ENCODE measurements at places on chromosomes 16 and 17.

GRCh38 chr17:71975331-71975801 lies 145.5 kb upstream of the SOX9 start:
- DNase-seq = no peak

- no peak for DNase-seq
Observed at GRCh38 chr17:81453712-81454111, 58.5 kb downstream of the BAHCC1 start.

- DNase-seq = no peak
Observed at GRCh38 chr17:13004336-13004735, 13.5 kb downstream of the ELAC2 start.

- DNase-seq = no peak
Observed at GRCh38 chr16:50279504-50279865, 13.1 kb downstream of the ADCY7 start.

DNA sequence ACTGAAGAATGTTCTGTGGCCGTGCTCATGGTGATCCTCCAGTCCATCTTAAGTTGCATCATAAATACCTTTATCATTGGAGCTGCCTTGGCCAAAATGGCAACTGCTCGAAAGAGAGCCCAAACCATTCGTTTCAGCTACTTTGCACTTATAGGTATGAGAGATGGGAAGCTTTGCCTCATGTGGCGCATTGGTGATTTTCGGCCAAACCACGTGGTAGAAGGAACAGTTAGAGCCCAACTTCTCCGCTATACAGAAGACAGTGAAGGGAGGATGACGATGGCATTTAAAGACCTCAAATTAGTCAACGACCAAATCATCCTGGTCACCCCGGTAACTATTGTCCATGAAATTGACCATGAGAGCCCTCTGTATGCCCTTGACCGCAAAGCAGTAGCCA lies 36.8 kb upstream of the KCNJ2 start:
- no peak for DNase-seq

- no peak for DNase-seq
Observed at GRCh38 chr17:28317099-28317965, 1.7 kb upstream of the TMEM97 start.

DNA sequence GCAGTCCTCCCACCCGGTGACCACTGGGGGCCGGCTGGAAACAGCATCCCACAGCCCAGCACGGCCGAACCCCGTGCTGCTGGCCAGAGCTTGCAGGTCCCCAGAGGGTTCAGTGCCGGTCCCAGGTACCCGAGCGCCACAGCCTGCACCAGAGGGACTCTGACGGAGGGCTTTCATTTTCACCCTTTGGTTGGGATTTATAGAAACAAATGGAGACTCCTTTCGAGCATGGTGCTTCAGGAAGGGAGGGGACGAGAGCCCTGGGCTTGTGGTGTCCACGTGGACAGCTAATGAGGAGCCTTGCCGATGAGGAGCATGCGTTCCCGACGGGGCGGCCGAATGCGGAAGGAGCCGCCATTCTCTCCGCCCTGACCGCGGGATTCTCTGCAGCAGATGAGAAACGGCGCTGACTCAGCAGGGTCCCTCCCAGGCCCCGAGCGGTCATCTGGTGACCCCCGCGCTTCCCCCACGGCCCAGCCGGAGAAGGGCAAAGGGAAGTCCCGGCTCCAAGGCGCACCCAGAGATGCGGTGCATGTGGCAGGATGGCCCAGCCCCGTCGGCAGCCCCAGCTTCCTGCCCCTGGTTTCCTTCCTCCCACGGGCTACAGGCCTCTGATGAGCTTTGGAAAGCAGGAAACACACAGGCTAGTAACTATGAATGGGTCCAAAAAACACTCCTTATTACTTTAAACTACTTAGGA lies 9.8 kb downstream of the SLC38A10 start:
- peak; percentile 14 for DNase-seq

DNA sequence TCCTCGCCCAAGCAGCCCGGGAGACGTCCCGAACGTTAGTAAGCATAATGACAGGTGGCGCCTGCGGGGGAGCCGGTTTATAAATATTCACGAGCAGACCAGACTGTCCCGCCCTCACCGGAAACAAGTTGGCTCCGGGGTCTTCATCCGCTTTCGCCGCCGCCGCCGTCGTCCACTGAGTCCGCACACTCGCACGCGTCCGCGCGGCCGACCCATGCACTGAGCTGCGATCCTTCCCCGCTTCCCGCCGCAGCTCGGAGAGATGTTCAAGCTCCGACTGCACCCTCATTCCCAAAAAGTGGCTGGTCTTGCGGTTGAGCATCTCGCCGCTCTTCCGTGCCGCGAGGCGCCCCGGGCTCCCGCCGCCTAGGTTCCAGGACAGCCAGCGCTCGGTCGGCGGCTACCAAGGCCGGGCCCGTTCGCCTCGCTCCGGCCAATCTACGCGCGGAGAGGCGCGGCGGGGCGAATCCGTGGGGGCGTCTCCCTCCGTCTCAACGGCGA lies 385 bp downstream of the CFAP119 start:
- peak; percentile 33 for DNase-seq

DNA sequence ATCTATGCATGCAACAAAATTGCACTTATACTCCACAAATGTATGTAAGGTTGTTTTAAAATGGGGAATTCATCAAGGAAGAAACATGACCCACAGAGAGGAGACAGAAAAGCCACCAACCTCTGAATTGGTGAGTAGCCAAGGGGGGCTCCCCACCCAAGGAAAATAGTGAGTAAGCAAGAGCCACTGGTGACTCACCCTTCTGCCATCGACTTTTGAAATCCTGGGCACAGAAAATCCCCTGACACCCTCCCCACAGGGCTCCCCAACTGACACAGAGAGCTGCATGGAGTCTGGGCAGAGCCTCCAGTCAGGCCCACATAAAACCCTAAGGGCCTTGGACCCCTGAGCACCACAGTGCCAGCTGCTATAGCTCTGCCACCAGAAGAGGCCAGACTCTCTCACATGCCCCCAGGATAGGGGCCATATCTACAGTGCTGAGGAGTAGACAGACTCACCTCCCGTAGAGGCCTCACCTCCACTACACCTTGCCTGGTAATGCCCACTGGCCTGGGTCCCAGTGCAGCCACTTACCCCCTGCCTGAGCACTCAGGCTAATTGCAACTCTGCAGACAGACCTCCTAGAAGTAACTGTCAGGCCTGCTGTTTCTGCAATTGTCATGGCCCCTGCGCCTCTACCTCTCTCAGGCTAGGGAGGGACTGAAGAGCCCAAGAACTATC lies 244.7 kb upstream of the WSB1 start:
- no peak for DNase-seq

- DNase-seq = no peak
Observed at GRCh38 chr17:61124562-61124961, 275.1 kb upstream of the TBX2 start.

DNA sequence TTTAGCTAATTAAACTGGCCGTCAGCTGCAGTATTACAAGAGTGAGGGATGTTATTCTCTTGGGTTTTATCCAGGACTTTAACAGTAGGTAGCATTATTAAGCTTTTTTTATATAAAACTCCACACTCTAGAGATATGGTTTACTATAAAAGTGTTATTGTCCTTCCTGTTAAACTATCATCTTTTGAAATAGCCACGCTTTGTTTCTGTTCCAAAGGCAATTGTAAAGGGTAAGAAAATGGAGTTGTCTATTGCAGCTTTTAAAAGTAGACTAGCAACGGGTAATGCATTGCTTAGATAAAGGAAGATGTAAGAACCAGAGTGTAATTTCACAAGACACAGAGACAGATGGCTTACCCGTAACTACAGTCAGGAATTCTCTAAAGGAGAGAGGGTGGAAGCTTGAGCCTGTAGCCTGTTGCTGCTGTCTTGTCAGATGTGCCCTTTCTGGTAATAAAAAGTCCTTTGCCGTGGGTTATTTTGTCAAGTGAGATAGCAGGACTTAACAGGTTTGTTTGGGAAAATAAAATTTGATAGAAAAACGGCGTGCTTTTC lies 56.4 kb downstream of the WWOX start:
- DNase-seq = no peak

DNA sequence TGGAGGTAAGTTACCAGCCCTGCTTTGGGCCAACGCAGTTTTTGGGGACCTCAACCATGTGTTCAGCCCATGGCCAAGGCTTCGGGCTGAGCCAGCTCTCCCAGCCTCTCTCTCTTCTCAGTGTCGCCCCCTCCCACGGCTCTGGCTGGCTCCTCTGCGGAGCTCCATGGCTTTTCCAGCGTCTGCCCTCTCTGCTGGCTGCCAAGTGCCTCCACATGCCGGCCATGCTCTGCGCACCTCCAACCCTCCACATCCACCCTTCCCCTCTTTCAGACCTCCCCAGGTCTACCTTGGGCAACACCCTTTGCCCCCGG lies 23.2 kb downstream of the COTL1 start:
- DNase-seq = no peak

- DNase-seq = no peak
Observed at GRCh38 chr17:57707892-57708291, 37.2 kb downstream of the CCDC182 start.

- DNase-seq = no peak
Observed at GRCh38 chr17:79784353-79785016, 6.5 kb downstream of the CBX2 start.

- no peak for DNase-seq
Observed at GRCh38 chr17:56047331-56047730, 105.9 kb upstream of the ANKFN1 start.

DNA sequence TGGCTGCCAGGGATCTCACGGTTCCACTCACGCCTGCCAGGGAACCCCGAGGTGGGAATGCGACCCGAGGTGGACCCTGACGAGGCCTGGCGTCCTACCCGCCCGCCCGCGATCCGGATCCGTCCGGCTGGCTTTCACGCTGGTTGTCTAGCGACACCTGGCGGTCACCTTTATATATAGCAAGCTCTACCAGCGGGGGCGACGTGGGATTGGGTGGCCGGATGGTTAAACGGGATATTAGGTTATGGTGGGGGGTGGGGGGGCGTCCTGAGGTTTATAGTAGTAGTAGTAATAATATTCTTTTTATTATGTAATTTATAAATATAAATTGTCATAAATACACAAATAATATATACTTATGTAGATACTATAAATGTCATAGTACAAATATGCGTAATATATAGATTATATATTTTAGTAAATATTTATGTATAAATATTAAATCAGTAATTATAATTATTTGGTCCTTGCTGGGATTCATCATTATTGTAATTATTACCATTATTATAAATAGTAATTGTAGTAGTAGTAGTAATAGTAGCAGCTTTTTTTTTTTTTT lies 136.9 kb downstream of the KCNJ12 start:
- DNase-seq = peak; percentile 59

GRCh38 chr17:82881324-82881823 lies 41.6 kb upstream of the ZNF750 start:
- DNase-seq = no peak

GRCh38 chr17:72619976-72620650 lies 472.4 kb downstream of the SLC39A11 start:
- no peak for DNase-seq

DNA sequence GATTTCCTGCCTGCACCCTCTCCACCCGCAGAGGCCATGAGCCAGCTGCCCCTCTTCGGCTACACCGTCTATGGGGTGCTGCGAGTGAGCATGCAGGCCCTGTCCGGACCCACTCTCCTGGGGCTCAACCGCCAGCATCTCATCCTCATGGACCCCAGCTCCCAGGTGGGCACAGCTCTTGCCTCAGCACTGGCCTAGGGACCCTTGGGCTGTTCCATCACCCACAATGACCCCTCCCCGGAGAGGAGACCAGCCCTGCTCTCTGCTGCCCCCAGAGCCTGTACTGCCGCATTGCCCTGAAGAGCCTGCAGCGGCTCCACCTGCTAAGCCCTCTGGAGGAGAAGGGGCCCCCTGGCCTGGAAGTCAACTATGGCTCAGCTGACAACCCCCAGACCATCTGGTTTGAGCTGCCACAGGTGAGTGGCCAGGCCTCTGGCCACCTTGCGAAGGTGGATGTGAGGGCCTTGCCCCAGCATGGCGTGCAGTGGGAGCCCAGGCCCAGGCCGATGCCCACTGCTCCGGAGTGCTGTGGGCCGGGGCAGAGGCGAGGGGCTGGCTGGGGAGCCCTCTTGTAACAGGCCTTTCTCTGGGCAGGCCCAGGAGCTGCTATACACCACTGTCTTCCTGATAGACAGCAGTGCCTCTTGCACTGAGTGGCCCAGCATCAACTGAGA lies 7.3 kb upstream of the SMIM5 start:
- DNase-seq = no peak

- no peak for DNase-seq
Observed at GRCh38 chr16:9836118-9836736, 346.0 kb downstream of the GRIN2A start.

GRCh38 chr17:17051380-17051779 lies 9.1 kb downstream of the MPRIP start:
- no peak for DNase-seq

GRCh38 chr17:49971199-49971847 lies 2.3 kb downstream of the DLX4 start:
- no peak for DNase-seq

DNA sequence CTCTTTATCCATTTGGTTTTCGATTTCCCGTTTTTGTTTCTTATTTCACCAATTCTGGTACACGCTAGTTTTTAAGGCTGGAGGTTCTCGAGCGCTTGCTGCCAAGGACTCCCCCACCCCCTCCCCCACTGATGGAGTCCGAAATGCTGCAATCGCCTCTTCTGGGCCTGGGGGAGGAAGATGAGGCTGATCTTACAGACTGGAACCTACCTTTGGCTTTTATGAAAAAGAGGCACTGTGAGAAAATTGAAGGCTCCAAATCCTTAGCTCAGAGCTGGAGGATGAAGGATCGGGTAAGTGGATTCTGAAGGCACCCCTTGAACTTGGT lies 825 bp downstream of the RPTOR start:
- DNase-seq = no peak

GRCh38 chr16:86044881-86045590 lies 146.1 kb downstream of the IRF8 start:
- DNase-seq = peak; percentile 38

DNA sequence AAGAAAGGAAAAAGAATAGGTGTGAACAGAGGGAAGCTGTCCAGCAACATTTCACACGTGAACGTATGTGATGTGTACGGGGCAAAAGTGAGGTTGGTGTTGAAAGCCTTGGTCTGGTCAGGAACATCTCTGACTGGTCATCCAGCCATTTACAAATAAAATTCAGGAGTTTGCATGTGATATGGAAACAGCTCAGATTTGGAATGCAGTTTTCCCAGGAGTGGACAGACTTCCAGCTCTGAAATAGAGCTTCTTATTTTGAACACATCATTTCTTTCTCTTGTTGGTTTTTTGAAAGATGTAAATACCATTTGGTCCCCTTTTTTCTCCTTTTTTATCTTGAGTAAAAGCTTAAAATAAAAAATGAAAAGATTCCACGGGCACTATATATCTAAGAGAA lies 566.2 kb upstream of the ZFHX3 start:
- DNase-seq = no peak

- DNase-seq = no peak
Observed at GRCh38 chr16:19242987-19243575, 42.5 kb upstream of the CLEC19A start.

DNA sequence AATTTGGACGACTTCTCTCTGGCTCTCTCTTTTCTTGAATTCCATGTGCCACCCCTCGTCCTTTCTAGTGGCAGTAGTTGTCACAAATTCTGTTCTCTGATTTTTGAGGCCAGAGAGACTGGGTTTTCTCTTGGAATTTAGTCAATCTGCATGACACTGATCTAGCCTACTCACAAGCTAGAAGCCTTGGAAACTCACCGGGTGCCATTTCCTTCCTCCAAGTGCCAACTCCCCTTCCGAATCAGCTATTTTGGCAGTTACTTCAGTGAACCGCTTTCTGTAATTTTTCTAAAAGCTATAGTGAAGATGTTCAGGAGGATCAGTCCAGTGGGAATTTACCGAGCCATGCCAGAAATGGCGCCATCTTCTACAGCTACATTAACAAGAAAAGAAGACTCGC lies 228.9 kb downstream of the PMP22 start:
- no peak for DNase-seq

- no peak for DNase-seq
Observed at GRCh38 chr17:42132941-42133340, 10.3 kb downstream of the HSPB9 start.
